ENCODE measurements at places on chromosomes 2 and 18.

DNA sequence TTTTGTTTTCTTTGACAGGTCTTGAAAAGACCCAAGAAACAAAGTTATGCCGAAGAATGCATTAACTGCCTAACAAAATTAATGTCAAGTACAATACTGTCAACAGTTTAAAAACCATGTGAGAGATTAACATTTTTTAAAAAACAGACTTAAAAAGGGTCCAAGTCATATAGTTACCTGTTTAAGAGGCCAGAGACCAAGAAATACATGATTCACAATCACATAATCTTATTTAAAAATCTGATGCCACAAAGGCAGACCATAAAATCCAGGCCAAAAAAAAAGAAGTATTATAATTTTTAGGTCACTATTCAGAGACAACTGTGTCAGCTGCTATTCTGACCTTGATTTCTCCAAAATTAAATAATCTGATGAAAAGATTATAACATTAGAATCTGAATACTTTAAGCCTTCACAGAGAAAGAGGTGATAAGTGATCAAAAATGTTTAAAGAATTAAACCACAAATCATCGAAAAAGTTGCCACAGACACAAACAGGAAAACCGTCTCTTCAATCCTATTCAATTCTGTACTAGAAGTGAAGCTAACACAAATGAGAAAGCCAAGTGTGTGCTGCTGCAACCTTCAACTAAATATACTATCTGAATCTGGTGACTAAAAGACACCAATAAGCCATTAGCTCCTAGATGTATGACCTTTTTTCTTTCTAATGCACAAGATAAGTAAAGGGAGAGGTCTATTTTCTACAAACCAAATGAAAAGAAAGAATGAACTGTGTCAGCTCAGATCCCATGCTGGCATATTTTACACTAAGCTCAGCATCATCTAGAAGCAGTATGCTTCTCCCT lies 286.0 kb downstream of the ZEB2 start:
- no peak for DNase-seq

DNA sequence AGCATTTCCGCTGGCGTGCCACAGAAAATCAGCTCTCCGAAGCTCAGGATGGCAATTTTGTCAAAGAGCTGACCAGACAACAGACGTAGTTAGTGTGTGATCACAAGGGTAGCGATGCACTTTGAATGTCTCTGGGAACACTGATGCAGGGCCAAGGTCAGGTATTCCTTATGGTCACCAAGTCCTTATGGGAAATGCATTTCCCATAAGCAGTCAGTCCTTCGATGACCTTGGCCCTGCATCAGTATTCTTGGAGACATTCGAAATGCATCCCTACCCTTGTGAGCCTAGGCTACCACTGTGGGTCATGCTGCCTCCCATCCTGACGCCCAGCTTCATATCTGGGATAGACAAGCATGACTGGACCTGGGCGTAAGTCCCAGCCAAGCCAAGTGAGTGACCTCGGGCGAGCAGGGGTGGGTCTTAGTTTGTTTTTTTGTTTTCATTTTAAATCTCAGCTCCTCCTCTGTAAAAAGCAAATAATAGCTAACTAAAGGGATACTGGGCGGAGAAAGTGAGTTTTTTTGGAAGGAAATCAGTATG lies 13.6 kb downstream of the ABCG5 start:
- no peak for DNase-seq

- DNase-seq: no peak
These were observed 115.8 kb upstream of the NOSTRIN start for GRCh38 chr2:168686452-168687191.

DNA sequence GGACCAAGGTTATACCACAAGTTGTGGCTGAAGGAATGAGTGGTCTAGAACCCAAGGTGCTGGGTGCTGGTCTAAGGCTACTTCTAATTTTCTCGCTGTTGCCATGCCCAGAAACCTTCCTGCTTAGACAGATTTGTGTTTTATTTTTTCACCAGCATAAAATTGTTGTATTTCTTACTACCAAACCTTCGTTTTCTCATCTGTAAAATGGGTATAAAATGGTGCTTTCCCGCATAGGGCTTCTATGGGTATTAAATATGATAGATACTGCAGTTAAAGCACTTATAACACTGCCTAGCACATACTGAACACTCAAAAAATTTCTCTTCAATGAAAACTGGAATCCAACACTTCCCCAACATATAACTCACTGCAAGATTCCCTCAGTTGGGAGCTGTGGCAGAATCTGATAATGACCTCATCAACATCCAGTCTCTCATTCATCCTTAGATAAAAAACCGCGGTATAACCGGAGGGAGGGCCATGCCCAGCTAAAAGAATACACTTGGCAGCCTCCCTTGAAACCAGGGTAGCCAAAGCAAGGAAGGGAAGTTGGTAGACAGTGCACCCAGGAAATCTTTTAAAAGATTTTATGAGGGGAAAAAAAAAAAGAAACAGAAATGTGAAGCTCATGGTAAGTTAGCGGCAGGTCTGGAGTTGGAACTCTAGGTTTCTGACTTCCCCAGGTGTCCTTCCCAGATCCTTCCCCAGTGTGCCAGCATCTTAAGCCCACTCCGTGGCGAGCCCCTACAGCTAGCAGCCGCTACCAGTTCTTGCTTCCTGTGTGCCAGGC lies 1.2 kb downstream of the NEMP2 start:
- no peak for DNase-seq

GRCh38 chr2:26946841-26947784 lies 23.3 kb upstream of the MAPRE3 start:
- DNase-seq: no peak

DNA sequence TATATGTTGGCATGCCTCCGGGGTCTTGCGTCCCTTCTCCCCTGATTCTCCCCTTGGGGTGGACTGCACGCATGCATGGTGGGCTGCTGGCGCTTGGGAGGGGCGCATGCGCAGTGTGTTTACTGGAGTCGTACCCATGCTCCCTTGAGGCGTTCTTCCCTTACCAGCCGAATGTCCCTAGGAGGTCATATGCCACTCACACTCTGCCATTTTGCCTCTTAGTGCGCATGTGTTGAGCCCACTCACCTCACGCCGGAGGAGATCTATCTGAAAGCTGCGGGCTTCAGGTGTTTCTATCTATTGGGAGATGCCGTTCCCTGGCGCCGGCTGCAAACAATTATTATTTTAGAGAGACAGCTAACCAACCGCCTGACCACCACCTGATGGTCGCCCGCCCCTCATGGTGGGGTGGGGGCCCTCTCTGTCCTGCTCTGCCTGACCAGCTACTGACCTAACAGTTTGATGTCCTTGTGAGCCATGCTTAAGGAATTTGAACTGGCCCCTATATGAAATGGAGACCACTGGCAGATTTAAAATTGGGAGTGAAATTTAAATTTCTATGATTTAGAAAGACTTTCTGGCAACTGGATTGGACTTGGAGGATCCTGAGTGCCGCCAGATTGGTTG lies 179.6 kb downstream of the RNF144A start:
- DNase-seq: no peak

- DNase-seq: no peak
These were observed 26.8 kb upstream of the ERCC3 start for GRCh38 chr2:127320586-127321275.

GRCh38 chr18:49966090-49966489 lies 152.8 kb upstream of the ACAA2 start:
- no peak for DNase-seq

GRCh38 chr2:42045848-42046748 lies 1.7 kb upstream of the PKDCC start:
- DNase-seq: no peak

GRCh38 chr2:217142649-217143266 lies 282.9 kb upstream of the TNP1 start:
- DNase-seq: no peak

DNA sequence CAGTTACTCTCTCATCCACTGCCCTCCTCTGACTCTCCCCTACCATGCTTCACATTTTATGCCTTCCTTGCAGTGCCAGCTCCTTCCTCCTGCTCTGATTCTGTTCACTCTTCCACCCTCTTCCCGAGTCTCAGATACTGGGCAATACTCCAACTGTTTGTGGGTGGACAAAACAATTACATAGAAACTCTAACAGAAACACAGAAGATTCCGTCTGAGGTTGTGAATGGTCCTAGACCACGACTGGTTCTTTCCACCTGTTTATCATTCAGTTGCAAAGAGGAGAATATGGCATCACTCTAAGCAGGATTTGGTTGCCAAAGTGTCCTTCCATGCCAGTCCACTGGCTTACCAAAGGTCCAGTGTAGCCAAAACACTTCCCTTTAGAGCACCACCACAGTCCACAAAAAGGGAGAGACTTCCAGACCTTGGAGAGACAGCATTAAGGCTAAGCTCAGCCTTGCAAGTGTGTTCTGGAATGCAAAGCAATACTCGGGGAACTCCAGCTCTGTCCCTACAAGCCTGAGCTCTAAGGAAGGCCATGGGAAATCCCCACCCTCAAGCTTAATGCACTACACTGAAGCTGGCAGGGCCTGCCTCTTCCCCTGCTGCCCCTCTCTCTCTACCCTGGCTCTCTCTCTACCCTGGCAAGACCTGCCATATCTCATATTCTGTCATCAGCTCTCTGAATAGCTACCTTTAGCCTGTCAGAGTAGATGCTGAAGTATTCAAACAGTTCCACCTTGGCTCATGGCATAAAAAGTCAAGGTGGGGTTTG lies 33.6 kb upstream of the RND3 start:
- no peak for DNase-seq

DNA sequence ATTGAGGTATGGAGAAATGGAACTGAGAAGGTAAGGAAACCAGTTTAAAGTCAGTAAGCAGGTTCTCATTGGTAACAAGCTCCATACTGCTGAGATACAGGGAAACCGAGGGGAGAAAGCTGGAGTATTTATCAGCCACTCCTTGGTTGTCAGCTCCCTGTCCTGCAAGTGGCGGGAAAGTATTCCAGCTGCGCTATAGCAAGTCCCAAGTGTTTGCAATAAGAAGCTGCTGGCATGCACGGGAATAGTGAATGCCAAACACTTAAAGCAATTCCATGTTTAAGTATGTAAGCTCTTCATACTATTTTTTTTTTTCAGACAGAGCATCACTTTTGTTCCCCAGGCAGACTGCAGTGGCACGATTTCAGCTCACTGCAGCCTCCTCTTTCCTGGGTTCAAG lies 1601.1 kb downstream of the SUCLG1 start:
- DNase-seq: no peak
